ENCODE measurements at places on chromosomes 4 and X.

DNA sequence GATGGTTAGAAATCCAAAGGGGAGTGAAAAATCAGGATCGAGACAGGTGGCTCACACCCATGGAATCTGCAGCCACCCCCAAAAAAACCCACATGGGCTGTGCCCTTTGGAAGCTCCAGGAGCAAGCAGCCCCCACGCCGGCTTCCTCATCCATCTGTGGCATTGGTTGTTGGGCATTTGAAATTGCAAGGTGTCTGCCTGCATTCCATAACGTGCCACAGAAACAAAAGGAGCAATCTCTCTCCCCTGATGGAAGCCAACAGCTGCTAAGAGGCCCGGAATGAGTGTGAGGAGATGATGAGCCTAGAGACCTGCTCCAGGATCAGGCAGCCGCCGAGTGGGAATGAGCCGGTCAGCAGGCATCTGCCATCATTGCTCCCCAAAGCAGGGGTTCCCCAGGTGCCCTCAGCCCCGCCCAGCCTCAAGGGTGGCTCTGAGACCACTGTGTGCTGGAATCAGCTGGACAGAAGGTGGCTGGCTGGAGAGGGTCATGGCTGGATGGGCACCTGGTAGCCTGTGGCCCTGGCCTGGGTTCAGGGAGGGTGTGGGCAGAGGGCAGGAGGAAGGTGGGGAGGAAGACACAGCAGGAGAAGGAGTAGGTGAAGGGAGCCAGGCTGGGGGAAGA lies 113.2 kb downstream of the CRLF2 start:
- no peak for DNase-seq

DNA sequence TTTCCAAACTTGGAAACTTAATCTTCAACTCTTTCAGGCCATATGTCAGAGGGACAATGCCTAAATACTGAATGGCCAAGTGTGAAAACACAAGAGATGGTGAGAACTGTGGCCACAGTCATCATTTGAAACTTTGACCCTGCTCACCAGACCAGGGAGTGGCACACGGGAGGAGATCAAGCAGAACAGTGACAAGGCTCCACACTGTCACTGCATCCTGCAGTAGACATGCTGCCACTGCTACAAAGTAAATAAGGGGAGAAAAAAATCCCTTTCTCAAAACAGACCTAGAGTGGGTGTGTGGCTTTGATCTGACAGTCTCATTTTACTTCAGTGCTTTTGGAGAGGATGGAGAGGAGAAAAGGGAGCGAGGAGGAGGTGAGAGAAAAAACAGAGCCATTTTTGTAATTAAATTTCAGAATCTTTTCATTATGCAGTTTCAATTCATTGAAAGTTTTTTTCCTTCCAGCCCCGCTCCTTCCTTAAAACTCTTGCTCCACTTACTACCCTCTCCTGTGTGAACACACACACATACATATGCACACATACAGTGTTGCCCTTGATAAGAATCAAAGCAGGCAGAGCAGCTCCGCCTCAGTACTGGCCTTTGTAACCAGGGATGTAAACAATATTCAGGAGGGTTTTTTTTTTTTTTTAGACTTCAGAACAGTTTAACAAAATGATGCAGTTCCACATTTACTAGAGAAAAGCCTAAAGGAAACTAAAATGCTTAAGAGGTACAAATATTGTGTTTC lies 34.4 kb downstream of the NEXMIF start:
- no peak for DNase-seq

DNA sequence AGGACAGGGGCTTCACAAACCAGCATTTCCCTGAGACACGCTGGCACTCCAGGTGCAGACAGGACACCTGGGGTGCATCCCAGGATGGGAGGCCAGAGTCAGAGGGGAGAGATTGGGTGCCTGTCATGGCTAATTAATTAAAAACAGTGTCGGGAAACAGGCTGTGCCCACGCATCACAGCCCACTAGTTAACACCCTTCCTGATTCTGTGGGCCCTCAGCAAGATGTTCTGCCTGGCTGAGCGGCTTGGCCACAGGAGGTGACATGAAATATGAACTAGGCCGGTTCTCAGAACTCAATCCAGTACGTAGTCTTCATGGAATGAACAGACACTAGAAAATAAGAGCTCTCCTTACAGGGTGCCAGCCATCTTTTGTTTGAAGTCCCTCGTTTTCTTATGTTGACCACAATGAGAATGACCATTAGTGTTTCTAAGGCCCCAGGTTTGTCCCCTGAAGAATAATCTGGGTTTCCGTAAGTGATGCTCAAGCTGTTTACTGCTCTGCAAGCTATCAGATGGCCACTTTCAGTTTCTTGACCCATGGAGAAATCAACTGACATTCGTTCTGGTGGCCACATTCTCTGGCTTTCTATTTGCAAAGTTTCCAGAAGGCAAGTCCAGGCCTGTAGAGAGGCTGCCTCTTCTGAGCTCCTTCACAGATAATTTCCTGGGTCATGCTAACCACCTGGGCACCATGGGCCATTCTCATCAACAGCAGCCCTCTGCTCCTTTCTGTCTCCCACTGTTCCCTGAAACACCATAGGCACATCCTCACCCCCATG lies 72.3 kb downstream of the SLC34A2 start:
- no peak for DNase-seq

GRCh38 chrX:23782455-23782854 lies 518 bp upstream of the SAT1 start:
- no peak for DNase-seq

- no peak for DNase-seq
Measured at GRCh38 chr4:62028745-62029144, 828.6 kb downstream of the ADGRL3 start.

GRCh38 chr4:24236532-24236931 lies 346.7 kb upstream of the PPARGC1A start:
- no peak for DNase-seq

DNA sequence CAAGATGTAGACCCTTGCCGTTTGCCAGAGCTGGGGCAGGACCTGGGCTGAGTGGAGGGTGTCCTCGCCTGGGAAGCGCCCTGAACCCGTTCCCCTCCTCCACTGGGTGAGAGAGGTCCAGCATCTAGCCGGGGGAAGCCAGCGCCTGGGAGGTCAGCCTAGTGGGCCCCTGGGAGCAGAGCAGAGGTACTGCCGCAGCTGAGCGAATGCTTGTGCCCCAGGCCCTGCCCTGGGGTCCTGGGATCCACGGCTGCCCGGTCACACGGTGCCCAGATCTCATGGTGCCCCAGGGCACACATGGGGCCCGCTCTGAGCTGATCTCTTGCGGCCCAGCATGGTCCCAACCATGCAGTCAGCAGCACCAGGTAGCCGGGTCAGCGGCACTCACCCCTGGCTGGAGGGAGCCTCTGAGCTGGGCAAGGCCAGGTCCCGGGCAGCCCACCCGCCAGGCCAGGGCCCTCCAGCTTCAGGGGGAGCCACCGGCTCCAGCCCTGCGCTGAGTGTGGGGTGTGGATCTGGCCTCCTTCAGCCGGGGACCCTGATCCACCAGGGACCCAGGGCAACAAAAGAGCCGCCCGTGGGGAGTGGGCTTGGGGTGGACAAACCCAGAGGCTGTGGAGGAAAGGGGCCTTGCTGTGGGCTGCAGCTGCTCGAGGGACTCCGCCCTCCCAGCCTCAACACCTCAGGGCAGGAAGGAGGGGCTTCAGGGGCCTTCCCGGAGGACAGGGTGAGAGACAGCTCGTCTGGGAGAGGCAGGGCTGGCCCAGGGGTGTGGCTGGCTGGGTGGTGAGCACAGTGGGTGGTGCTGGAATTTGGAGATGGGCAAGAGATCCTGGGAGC lies 4.1 kb upstream of the CPLX1 start:
- no peak for DNase-seq

- DNase-seq: no peak
Measured at GRCh38 chr4:6452116-6452896, 20.1 kb downstream of the PPP2R2C start.

DNA sequence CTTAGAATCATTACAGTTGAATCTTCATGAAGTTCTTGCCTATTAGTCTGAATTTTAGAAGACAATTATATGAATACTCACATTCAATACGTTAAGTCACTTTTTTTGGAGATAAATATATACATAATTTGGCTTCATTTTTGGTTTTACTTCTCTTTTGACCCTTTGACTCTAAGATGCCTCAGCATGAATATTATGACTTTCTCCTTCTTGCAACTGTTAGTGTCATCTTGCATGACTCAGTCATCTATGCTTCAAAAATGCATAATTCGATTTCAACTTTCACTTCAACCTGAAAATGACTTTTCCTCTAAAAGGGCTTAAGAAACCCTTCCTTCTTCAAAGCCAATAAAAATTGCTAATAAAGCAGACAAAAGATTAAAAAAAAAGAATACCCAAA lies 1427.5 kb downstream of the ADGRL3 start:
- no peak for DNase-seq

GRCh38 chr4:165922747-165923146 lies 49.7 kb downstream of the TLL1 start:
- no peak for DNase-seq

DNA sequence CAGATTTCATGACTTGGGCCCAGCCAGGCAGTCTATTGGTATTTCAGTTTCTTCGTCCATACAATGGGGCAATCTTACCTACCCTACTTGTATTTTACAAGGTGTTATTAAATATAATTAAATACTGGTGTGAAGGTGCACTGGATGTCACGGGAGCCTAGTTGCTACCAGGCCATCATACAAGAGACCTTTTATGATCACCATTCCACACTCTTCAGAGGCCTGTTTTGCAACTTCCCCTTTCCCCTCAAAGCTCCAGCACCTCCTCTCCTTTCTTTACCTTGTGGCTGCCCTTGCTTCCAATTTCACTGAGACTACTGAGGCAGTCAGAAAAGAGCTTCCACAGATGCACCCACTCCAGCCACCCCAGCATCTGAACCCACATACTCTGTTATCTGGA lies 93.8 kb upstream of the HELT start:
- DNase-seq: no peak

DNA sequence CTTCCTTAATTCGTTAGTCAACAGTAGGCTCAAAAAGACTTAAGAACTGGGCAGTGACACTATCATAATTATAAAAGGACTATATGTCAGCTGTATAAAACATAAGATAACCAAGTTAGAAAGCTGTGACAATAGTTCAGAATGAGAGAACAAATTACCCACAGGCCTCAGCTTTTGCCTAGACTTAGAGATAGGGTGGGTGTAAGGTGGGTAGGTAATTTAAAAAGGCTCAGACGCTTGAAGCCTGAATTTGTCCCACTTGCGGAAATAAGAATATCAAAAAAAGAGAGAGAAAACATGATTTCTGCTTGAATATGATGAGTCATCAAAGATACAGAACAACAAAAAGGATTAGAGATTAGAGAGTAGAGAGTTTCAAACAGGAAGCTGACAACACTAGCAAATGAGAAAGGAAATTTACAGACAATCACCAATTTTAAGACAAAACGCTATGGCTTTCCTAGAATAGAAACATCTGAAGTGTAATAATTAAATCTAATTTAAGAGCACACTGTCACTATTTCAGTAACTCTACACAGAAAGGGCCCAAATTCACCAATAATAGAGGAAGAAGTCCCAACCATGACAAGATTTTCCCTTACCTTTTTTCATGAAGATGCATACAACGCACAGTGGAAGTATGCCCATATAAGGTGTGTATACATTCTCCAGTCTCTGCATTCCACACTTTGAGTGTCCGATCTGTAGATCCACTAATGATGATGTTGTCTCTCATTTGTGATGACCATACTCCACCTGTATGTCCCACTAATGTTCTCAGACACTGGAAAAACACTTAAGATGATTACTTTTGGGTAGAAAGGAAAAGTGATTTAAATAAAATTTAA lies 208.1 kb downstream of the FBXW7 start:
- no peak for DNase-seq

Data from activated CD4-positive, alpha-beta memory T cell treated with anti-CD3 and anti-CD28 coated beads, Interleukin-2, amount 10 ng/mL, durations not matched to agents 7 days and 5 days (primary cell).